Effector memory CD4-positive, alpha-beta T cell (primary cell): ENCODE measurements at places on chromosomes 11 and 22.

DNA sequence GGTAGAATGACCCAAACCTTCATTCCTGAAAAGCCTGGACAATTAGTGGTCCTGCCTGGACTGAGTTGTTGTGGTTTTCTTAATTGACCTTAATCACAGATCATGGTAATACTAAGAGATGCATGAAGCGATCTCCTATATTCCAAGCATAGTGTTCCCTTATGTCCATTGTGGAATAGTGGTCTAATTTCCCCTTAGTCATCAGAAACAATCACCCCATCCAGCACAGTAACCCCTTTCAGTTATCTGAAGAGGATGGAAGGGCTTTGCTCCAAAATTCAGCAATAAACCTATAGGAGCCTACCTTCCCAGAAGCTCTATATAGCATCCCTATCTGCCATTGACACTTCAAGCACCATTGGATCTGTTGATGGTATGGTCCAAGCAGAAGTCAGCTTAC lies 6.8 kb upstream of the MS4A5 start:
- no peak for DNase-seq

DNA sequence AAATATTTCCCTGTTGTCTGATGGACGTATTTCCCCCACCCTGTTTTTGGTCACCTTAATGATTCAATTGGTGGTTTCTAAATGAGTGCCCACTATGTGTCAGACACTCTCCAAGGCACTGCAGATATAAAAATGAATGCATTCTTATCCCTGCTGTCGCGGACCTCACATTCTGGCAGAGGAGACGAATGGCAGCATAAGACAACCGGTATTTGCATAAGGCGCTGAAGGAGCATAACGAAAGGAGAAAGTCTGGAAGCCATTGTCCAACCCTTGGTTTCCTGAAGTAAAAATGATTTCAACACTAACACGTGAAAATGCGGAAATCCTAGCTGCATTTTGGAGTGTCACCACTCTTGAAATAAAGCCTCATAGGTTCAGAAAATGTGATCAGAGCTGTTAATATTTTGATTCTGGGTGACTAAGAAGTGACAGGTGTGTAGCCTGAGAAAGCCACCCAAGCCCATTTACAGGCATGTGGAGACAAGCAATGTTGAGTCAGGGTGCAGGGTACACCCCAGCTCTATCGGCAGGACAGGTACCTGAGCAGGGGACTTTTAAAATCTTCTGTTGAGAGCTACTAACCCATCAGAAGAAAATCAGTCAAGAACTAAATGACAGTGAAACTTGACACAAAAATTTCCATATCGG lies 10.1 kb upstream of the GAB2 start:
- no peak for DNase-seq

DNA sequence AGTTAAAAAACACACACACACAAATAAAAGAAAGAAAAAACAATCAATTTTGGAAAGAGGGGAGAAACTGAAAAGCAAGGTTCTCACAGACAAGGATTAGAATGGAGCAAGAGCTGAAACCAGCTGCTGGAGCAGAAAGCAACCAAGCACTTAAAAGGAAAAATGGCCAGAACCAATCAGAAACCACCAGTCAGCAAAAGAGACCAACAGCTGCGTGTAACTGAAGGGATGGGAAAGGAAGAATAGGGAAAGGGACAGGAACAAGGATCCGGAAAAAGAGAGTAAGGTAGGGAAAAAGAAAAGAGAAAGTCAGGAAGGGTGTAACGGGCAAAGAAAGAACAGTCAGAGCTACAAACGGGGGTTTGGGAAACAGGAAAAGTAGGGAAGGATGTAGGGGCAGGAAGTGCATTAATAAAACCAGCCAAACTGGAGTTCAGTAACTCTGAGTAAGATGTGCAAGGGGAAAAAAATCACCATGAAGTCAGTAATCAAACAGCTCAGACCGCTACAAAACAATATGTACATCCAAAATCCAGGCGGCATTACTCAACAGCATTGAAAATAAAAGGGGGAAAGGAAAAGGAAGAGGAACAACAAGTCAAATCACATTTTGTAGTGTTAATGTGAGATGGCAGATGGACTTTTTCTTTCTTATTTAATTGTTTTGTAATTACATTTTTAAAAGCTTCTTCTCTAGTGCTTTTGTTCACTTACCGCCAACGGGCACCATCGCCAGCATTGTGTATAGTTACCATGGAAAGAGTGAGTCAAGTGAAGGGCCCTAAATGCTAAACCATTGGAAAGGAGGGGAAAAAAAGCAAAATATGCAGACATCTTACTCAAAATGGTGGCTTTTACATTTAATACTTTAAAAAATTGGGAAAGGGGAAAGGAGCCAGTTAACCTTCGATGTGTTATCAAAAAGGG lies 49.2 kb downstream of the APOL5 start:
- no peak for DNase-seq

- DNase-seq, result no peak
Observed at GRCh38 chr22:36628571-36629065, 74.9 kb downstream of the CACNG2 start.

DNA sequence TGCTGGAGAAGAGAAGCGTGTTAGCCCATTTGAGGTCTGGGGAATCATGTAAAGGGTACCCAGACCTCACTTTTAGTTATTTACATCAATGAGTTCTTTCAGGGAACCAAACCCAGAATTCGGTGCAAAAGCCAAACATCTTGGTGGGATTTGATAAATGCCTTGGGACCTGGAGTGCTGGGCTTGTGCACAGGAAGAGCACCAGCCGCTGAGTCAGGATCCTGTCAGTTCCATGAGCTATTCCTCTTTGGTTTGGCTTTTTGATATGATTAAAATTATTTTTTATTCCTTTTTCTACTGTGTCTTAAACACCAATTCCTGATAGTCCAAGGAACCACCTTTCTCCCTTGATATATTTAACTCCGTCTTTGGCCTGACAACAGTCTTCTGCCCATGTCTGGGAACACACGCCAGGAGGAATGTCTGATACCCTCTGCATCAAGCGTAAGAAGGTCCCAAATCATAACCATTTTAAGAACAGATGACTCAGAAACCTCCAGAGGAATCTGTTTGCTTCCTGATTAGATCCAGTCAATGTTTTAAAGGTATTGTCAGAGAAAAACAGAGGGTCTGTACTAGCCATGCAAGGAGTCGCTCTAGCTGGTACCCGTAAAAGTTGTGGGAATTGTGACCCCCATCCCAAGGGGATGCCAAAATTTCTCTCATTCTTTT lies 65.2 kb downstream of the ALX4 start:
- no peak for DNase-seq

- peak; percentile 27 for DNase-seq
Observed at GRCh38 chr11:72091292-72091691, 10.6 kb downstream of the LRRC51 start.

DNA sequence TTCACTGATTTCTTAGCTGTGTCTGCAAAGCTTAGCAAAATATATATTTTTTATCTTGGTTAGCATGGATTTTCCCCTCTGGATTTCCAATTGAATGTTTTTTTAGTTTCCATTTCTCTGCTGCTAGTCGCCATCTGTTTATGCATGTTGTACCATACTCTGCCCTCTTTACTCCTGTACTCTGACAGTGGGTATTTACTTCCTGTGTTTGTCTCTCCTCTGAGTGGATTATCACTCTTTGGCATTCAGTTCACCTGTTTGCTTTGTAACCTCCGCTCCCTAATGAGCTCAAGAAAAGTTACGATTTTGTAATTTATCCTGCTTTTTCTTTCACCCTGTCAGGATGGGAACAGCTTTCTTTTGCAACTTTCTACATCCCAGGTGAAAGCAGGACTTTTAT lies 59.1 kb downstream of the PDHX start:
- no peak for DNase-seq
